ENCODE measurements at places on chromosomes 1 and 21.
A peak's percentile ranks its signal among the peaks of the same experiment; 100 is the strongest.

- no peak for DNase-seq
Measured at GRCh38 chr1:226575739-226576378, 27.3 kb downstream of the STUM start.

GRCh38 chr1:214362188-214362882 lies 81.4 kb downstream of the SMYD2 start:
- no peak for DNase-seq

- no peak for DNase-seq
Measured at GRCh38 chr1:14113841-14114567, 414.0 kb downstream of the PRDM2 start.

GRCh38 chr1:18035145-18035544 lies 72.5 kb upstream of the IGSF21 start:
- no peak for DNase-seq

DNA sequence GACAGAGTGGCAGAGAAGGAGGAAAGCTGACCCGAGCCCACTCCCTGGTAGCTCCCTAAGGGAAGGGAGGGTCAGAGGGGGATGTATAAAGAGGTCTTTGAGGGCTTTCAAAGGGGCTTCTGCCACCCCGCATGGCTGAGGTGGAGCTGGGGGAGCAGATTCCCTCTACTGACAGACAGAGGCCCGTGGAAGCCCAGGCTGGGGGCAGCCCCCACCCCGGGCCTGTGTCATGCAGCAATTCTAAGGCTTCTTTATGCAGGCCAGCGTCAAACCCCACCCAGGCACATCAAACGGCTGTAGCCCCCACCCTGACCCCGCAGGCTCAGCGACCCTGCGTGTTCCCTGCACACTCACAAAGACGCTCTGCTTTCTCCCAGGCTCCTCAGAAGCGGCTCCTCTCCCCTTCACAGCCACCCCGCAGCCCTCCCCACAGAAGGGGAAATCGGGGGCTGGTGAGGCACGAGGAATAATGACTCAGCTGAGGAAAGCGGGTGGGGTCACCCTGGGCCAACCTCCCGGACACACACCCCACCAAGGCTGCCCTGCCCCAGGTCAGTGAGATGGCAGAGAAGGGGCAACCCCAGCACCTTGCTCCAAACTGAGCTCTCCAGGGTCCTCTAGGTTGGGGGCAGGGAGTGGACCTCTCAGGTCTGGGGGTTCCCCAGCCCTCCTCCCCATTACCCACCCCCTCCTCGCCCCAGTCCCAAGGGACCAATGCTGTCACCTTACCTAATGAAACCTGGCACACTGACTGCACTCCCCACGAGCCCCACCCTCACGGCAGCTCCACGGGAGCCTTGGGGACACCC lies 10.8 kb downstream of the SLC45A3 start:
- DNase-seq = no peak

DNA sequence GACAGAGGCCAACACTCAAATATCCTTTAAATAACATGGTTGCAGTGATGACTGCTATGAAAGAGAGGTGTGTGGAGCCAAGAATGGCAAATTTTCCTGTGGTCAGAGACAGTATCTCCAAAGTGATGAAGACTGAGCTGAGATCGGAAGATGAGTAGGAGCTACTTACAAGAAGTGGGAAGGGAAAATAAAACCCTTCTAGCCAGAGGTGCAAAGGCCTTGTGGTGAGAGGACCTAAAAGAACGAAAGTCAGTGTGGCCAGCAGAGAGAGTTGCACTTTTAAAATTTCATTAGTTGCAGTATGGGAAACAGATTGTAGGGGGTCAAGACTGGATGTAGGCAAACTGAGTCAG lies 17.8 kb downstream of the SLAMF7 start:
- DNase-seq = no peak

- DNase-seq = no peak
Measured at GRCh38 chr1:159113596-159114433, 37.2 kb upstream of the AIM2 start.

- DNase-seq = no peak
Measured at GRCh38 chr1:6268415-6268814, 7.5 kb upstream of the GPR153 start.

DNA sequence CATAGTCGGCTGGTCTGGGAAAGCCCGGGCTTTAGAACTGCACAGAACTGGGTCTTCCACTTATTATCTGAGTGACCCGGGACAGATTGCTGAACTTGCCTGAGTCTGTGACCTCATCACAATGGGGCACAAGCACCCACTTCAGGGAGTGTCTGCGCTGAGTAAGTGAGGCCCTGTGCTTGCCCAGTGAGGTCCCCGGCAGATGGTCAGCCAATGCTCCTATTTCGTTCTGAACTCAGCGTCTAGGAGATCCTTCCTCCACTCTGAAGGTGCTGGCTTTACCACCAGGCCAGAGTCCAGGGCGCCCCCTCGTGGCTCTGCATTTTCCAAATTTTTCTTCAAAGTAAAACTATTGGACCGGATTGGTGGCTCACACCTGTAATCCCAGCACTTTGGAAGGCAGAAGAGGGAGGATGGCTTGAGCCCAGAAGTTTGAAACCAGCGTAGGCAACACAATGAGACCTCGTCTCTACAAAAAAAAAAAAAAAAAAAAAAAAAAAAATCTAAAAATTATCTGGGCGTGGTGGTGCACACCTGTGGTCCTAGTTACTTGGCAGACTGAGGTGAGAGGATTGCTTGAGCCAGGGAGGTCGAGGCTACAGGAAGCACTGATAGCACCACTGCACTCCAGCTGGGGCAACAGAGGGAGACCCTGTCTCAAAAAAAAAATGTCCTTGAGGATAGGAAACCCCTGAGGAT lies 61.7 kb downstream of the FCRL5 start:
- DNase-seq = peak; percentile 68

DNA sequence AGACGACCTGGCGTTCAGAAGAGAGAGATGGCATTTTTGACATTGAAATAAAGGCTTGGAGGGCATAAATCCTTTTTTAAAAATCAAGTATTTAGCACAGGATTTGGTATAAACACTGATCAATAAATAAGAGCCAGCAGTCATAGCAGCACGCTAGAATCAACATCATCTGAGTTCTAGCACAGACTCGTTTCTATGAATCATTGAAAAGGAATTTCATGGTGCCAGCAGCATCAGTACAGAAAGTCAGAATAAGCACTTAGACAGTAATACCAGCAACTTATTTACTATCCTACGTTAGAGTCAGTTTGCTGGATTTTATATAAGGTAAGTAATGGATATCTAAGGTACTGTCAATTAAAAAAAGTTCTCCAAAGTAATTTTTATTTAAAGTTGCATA lies 119.3 kb downstream of the HLCS start:
- no peak for DNase-seq

DNA sequence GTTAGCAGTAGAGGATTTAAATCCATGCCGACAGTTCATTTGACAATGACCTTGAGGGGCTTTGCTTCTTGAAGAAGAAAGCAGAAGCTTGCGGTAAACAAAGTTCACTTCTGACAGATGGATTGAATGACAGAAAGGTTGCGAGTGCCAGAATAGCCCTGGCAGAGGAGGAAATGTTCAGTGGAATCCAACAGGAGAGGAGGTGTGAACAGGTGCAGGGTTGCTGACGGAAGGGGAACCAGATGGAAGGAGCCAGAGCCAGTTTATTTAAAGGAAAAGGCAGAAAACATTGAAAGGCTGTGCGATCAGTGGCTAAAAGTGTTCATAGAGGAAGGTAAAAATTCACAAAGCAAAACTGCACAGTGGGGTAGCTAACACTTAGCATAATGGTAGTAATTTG lies 141.0 kb downstream of the SDCCAG8 start:
- no peak for DNase-seq

GRCh38 chr1:230124186-230125128 lies 57.4 kb downstream of the GALNT2 start:
- peak; percentile 36 for DNase-seq

DNA sequence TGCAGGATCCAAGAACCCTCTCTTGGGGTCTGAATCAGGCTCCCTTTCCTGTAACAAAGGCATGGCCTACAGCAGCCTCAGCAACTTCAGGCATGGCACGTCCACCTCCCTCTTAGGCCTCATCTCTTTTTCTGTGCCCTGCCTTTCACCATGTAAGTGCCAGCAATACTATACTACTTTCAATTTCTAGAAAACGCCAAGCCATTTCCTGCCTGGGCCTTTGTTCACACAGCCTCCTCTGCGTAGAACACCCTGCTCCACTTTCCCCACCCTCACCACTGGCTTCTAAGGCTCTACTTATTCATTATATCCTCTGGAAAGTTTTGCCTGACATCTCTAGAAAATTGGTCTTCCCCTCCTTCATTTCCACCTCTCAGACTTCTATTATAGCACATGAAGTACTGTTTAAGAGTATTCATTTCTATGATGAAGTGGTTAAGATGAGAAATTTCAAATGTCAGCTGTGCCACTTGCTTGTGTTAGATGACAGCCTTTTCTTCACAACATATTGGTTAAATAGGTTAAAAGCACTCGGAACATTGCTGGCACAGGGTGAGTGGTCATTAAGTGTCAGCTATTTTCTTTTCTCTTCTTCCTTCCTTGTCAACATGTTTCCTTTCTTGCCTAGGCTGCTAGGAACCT lies 41.6 kb upstream of the VWA5B1 start:
- DNase-seq = peak; percentile 48

DNA sequence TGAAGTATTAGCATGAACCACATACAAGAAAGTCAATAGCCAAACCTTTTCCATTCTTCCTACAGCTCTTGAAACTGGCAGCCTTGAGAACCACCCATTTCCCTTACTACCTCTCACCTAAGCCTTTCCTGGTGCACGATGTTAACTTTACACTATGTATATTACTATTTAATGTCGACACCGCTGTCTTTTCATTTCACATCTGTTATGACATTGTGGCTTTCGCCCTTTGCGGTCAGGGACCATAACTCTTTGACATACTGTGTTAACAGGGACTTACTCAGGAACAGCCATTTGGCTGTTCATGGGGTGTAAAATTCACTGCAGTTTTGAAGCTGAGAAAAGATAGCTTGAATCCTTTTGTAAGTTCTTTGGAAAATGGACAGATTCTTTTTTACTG lies 21.1 kb upstream of the GPR88 start:
- DNase-seq = no peak

DNA sequence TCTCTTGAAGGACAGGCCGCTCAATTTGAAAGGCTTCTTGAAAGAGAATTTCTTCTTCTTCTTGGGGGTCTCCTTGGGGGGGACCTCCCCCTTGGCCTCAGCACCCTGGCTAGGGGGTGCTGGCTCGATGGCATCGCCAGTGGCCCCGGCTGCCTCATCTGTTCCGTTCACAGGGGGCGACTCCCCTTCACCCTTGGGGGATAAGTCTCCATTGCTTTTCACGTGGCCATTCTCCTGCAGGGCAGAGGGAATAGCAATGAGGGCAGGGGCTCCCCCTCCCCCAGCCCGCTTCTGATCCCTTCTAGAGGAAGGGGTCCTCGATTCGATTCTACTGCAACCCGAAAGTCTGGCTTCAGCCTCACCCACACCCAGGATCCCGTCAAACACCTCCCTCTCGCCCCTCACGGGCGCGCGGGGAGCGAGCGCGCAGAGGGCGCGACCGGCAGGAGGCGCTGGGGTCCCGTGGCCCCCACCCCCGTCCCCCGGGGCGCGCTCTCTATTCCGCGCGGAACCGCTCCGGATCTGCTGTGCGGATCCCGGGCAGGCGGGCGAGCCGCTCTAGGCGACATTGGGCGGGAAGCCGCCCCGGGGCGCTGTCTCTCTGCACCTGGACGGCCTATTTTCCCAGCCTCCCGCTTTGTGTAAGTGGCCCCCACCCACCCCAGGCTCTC lies 1.0 kb downstream of the MARCKSL1 start:
- DNase-seq = peak; percentile 56

- DNase-seq = no peak
Measured at GRCh38 chr1:67460676-67461500, 30.7 kb upstream of the SERBP1 start.

GRCh38 chr1:75641325-75641724 lies 30.4 kb upstream of the SLC44A5 start:
- DNase-seq = no peak

DNA sequence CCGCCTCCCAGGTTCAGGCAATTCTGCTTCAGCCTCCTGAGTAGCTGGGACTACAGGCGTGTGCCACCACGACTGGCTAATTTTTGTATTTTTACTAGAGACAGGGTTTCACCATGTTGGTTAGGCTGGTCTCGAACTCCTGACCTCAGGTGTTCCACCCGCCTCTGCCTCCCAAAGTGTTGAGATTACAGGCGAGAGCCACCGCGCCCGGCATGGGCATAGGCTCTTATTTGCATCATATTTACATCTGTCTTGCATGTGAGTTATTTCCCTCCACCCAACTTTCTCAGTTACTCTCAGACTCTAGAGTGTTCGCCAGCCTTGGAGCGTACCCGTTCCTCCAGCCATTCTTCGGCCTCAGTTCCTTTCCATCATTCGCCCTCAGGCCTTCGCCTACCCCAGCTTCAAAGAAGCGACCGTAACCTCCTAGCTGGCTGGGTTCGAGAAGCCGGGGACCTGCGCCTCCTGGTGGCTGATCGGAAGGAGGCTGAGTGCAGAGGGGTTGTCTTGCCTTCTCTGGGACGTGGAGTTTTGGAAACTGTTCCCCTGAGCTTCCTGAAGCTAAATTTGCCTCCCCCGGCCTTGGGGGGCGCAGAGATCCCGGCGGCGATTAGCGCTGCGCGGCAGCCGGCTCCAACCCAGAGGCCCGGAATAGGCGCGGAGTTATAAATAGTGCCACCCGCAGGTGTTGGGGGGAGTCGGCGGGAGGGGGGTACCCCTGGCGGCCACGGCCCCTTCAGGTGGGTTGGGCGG lies 3.6 kb upstream of the ZBTB7B start:
- peak; percentile 73 for DNase-seq

DNA sequence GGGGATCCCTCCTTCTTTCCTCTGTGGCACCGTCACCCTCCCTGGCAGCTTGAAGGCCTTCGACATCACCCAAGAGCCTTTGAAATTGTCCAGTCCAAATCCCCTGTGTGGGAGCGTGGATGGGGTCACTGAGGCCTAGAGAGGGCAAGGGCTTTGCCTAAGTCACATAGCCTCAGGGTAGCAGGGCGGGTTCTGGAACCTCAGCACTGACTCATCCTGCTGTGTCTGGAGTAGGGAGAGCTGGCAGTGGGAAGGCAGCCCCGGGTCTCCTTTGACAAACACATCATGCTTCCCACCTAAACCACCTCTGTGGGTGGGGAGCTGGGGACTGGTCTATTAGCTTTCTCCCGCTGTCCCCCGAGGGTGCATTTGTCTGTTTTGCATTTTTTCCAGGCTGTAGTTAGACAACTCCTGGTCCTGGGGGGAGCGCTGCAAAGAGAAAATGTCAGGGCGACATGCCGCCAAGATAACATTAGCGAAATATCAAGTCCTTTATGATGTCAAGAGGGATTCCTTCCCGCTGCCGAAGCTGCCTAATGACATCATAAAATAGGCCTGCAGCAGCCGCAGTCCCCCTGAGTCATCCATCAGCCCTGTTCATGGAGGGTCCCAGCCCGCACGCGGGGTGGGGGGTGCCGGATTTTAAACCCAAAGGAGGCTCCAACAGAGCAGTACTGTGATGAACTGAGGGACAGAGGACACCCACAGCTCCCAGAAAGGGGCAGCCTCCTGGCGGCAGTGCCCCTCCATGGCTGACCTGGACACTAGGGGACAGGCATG lies 77.0 kb upstream of the POU3F1 start:
- no peak for DNase-seq
